ENCODE measurements at places on chromosomes 12 and 14. TPM values are rescaled to one million over a fixed set of nuclear protein-coding genes. Genes with fewer than 3 reads are reported as not detected.

Gene CLEC1B
- total RNA-seq, result not detected

Gene FOXA1
- total RNA-seq, result 2.6 TPM

Gene EXOC5
- 77.3 TPM for total RNA-seq

DNA sequence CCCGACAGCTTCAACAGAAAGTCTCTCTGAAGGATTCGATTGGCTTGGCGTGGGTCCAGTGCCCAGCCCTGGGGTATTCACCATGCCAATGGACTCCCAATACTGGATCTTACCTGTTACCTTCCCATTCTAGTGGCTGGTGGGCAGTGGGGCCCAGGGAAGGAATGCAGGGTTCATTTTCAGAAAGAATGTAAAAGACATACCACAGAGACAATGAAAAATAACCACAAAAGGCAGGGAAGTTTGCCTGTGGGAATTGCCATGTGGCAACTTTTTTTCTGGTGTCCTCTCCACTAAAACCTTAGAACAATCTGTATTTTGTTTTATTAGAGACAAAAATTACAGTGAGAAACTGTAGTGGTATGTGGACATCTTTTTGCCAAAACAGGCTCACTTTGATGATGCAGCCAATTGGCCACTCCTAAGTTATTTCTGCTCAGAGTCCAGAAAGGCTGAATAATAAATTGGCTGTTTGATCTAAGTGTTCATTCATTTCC lies 55.2 kb downstream of the PTGER2 start:
- peak; percentile 73 for DNase-seq

- no peak for DNase-seq
These were observed 4.7 kb downstream of the TSPAN9 start for GRCh38 chr12:3081886-3082285.

Gene FRMD6
- 169 TPM for total RNA-seq

Gene KRT73
- total RNA-seq, result not detected

DNA sequence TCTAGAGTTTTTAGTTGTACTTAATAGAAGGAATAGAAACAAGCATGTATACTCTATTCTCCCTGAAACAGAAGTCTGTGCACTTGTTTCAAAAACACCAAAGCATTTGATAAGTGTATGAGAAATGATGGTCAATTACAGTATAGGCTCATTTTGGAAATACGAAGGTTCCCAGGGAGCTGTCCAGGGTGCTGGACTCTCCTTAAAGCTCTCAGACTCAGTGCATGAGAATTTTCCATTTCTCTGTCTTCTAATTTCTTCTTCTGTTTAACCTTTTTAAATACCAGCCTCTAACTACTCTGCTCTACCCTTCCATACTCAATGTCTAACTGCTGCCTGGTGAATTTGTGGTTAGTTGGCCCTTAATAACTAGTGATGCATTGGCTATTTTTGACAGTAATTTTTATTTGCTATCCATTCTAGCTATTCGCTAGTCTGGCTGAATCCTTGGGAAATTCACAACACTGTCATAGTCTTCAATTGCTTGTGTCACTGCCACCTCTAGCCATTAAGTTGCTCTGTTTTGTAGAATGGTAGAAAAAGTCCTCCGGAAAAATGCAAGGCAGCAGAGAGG lies 229.2 kb downstream of the NRXN3 start:
- peak; percentile 13 for DNase-seq

DNA sequence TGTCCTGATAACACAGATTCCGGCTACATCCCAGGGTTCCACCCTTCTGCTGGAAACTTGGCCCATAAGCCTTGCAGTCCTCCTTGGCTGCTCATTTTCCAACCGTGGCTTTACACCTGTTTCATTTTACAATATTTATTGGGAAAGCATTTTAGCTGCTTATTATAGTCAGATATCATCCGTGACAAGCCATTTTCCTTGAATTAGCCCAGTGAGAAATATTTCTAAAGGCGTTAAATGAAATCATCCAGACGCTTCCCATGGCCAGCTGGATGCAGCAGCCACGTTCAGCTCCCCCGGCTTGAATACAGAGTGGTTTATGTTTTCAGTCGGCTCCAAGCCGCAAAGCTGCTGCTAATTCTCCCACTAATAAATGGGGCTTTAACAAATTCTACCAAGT lies 245.0 kb upstream of the PELI2 start:
- DNase-seq, result no peak

GRCh38 chr12:77751939-77752338 lies 78.8 kb upstream of the NAV3 start:
- peak; percentile 12 for DNase-seq

Gene CCDC38
- total RNA-seq, result not detected

DNA sequence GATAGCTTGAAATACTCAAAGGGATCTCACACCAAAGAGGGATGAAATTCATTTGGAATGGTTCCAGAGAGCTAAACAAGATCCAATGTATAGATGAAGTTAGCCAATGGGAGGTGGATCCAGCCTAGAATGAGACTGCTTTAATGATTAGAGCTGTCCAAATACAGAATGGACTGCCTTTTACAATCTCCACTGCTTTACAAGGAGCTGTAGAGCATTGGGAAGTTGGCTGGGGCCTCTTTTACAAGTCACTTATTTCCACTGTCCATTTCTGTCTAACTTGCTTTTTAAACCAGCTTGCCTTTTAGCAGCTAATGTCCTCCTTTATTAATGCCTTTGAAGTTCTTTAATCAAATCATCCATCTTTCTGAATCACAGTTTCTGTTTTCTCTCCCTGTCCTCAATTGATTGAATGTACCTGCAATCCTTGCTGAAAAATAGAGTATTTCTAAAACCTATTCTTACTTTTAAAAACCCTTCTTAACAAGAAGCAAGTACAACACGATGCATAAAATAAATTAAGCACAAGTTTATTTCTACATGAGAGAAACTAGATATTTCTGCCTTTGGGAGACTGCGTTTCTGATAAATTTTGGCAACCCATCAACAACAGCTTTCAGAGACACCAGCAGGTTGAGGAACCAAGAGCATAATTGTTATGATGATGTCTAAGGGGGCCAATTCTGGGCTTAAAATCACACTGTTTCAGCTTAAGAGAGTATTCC lies 3.4 kb upstream of the ATP2A2 start:
- no peak for DNase-seq

All from myocyte (in vitro differentiated cells).